ENCODE measurements at places on chromosomes 4 and X.

DNA sequence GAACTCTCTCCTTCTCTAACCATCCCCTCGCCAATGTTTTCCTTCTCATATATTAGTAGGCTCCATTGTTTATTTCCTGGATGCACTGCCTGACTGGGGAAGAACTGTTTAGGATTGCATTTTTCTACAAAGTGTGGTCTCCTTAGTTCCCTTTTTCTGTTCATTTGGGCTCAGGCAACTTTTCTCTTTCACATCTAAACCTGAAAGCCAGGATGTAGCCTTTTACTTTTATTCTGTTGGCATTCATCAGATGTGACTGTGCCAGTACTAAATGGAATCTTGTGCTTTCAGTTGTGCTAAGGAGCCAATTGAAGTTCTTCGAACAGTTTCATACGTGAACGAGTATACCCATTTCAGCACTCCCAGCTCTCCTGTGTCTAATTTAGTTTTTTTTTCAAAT is 59.8 kb downstream of the DDIT4L start:
- no peaks in the 10 kb centered on the region for H3K36me3 ChIP-seq
- no peaks in the 10 kb centered on the region for H3K4me1 ChIP-seq
- H3K27ac ChIP-seq: no peak overlapping the region

GRCh38 chr4:1572964-1573720 is 111.0 kb downstream of the FAM53A start:
- no peak overlapping the region for H3K4me3 ChIP-seq
- no peaks in the 10 kb centered on the region for H3K27me3 ChIP-seq
- H3K27ac ChIP-seq: no peak overlapping the region
- no peak for DNase-seq

DNA sequence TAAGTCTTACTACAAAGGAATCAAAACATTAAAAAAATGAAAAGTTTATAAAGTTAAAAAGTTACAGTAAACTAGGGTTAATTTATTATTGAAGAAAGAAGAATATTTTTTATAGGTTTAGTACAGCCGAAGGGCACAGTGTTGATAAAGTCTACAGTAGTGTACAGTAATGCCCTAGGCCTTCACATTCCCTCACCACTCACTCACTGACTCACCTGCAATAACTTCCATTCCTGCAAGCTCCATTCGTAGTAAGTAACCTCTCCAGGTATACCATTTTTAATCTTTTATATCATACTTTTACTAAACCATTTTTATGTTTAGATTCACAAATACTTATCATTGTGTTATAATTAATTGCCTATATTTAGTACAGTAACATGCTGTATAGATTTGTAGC is 307.5 kb upstream of the FAM241A start:
- no peaks in the 10 kb centered on the region for H3K4me1 ChIP-seq
- no peak overlapping the region for H3K4me3 ChIP-seq
- no peak overlapping the region for H3K27ac ChIP-seq
- H3K27me3 ChIP-seq: no peaks in the 10 kb centered on the region
- no peak for DNase-seq
- H3K36me3 ChIP-seq: no peaks in the 10 kb centered on the region

DNA sequence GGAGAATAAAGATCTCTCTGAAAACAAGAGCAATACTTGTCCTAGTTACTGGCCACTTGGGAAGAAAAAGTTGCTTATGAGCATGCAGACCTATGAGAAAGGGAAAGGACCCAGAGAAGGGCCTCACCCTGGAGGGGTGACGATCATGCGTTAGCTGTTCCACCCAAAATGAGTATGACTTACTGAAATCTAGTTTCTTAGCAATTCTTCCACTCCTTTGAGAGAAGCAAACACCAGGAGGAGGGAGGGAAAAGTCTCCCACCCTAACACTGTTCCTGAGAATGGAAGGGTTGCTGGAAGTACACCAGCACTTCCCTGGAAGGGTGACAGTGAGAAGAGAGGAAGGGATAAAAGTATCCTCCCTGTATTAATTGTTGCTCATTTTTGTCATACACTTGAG is 107.9 kb downstream of the ADGRL3 start:
- no peak overlapping the region for H3K4me3 ChIP-seq
- H3K4me1 ChIP-seq: no peaks in the 10 kb centered on the region
- no peak overlapping the region for H3K27ac ChIP-seq
- H3K27me3 ChIP-seq: no peaks in the 10 kb centered on the region
- H3K36me3 ChIP-seq: no peaks in the 10 kb centered on the region

DNA sequence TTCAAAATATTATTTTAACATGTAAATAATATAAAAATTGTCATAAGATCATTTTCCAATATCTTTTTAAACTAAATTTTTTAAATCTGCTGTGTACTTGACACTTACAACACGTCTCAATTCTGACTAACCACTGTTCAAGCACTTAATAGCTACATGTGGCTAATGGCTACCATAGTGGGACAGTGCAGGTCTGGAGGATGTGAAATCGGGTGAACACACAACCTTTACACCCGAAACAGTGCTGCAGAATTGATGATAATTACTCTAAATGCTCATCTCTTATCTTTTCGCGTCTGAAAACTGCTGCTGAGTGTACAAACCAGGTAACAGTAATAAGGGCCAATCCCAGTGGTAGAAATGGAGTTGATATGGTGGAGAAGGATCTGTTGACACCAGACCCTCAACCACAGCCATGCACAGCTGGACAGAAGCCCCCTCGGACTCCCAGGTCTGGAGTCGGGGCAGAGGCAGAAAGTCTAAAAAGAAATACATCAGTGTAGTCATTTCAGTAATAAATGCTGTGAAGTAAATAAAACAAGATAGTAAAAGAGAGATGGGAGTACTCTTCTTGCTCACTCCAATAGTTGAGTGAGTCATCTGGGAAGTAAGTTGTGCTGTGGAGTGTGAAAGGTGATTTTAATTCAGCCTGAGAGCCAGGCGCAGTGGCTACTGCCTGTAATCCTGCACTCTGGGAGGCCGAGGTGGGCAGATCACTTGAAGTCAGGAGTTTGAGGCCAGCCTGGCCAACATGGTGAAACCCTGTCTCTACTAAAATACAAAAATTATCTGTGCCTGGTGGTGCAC is 150.0 kb downstream of the CBR4 start:
- peaks cover 27% of the 10 kb centered on the region for H3K4me1 ChIP-seq
- DNase-seq: peak; percentile 23
- peak overlapping the region; percentile 73 for H3K27ac ChIP-seq
- H3K36me3 ChIP-seq: peaks cover 3% of the 10 kb centered on the region
- peaks cover 21% of the 10 kb centered on the region for H3K27me3 ChIP-seq
- H3K4me3 ChIP-seq: no peak overlapping the region

DNA sequence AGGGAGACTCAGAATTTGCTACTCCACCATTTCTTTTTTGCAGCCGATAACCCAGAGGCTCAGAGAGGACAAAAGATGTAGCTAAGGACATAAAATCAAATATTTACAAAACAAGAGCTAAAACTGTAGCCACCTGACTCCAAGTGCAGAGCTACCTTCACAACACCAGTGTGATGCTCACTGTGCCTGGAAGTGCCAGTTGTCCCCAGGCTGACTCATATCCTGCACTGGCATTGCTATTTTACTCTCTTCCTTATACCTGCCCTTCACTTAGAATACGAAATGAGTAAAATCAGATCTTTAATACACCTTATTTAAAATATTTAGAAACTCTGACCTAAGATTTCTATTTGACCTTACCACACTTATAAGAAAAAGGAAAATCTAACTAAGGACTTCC is 39.5 kb downstream of the SLC7A11 start:
- H3K36me3 ChIP-seq: no peaks in the 10 kb centered on the region
- no peaks in the 10 kb centered on the region for H3K4me1 ChIP-seq
- no peak overlapping the region for H3K27ac ChIP-seq
- H3K4me3 ChIP-seq: no peak overlapping the region
- no peak for DNase-seq
- no peaks in the 10 kb centered on the region for H3K27me3 ChIP-seq

DNA sequence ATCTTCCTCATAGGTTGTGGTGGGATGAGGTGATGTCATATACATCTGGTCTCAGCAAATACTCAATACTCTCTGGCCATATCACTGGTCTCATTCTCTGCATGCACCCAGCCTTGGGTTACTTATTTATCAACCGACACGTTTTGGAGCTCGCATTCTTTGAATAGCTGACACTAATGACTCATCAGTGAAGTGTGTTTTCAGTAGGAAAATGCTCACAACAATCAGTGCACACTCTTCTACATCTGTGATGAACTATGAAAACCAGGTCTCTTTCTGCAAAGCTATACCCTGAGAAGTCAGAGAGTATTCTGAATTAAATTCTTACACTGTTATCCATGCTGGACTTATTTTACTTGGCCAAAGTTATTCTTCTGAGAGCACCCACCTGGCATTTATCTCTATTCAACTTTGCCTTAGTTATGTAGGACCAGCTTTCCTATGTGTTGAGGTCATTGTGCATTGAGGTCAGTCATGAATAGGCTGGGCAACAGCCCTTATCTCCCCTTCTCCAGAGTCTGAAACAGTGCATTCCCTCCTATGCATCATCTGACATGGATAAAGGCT is 58.7 kb upstream of the DHX15 start:
- DNase-seq: no peak
- H3K27ac ChIP-seq: no peak overlapping the region
- H3K27me3 ChIP-seq: peaks cover 8% of the 10 kb centered on the region
- H3K36me3 ChIP-seq: no peaks in the 10 kb centered on the region
- no peak overlapping the region for H3K4me3 ChIP-seq
- no peaks in the 10 kb centered on the region for H3K4me1 ChIP-seq

DNA sequence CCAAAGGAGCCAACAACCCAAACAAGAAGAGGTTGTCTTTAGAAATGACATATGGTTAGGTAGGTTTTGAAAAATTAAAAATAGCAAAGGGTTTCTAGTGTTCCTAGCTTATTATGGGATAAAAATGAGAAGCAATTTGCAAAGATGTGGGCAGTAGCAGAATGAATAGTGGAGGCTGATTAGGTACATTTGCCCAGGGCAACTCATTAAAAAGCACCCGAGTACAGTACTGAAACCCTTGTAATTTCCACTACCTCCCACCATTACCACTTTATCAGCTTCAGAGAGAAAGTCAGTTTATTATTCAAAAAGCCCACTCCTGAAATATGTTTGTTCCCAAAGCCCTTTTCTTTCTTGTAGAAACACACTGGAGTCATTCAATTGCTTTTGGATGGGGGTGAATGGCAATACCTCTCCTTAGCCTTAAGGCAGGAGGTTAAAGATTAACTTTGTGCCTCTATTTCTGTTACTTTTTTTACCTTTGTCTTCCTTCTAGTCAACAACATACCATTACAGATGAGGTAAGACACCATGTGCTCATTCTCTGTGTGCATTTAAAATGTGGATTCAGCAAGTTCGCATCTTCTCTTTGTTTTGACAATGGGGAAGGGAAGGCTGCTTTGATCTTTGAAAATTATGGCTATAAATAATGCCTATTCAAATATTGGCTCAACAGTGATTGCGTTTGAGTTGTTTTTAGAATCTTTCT is 353.8 kb upstream of the CASK start:
- no peaks in the 10 kb centered on the region for H3K27me3 ChIP-seq
- H3K36me3 ChIP-seq: no peaks in the 10 kb centered on the region
- no peak for DNase-seq
- peaks cover 7% of the 10 kb centered on the region for H3K4me1 ChIP-seq

DNA sequence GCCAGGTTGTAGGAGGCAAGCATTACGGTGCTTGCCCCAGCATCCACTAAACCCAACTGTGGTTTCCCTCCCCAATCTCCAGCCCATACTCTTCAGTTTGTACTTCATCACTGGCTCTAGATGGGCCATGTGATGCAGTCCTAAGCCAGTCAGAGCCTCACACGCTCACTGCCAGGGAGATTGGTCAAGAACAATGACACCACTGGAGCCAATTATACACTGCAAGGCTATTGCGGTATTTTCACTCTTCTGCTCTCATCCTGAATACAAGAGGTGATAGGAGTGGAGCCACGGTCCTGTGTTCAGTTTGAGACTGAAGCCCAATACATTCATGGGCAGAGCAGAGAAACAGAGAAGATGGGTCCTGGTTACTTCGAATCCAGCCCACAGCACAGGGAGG is 58.4 kb downstream of the SEPSECS start:
- no peak overlapping the region for H3K4me3 ChIP-seq
- no peaks in the 10 kb centered on the region for H3K36me3 ChIP-seq
- H3K27ac ChIP-seq: no peak overlapping the region
- DNase-seq: no peak
- H3K4me1 ChIP-seq: no peaks in the 10 kb centered on the region
- H3K27me3 ChIP-seq: no peaks in the 10 kb centered on the region

DNA sequence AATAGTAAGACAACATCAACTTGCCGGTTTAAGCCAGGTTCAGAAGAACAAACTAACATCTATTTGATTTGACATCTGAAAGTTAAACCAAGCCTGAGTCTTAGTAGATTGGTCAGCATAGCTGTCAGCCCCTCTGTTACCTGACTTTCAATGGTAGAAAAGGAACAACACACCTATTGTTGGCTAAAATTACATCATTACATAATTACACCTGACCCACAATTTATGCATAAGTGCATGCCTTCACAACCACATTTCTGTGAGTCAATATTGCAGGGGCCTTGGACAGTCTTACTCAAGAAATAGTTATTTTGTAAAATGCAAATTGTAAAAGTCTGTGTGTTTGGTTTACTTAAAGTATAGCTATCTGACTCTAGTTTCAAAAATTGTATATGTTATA is 36.2 kb downstream of the EGFL6 start:
- H3K36me3 ChIP-seq: no peaks in the 10 kb centered on the region
- H3K27me3 ChIP-seq: peaks cover 1% of the 10 kb centered on the region

DNA sequence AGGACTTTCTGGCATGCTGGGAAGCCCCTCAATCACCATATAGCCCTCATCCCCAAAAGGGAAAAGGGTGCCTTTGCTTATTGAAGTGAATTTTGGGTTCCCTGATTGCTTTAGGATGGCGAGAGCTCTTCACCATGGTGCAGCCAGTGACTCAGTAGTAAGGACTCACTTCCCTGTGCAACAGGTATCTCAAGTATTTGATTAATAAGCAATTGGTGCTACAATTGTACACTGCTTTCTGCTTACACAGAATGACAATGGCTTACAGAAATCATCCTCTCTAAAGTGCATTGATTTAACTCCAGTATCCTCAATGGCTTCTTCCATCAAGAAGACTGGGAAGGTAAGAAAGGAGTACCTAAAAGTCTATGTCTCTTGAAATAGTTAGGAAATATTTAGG is 143.7 kb upstream of the SMIM10 start:
- H3K4me3 ChIP-seq: no peak overlapping the region
- H3K27ac ChIP-seq: no peak overlapping the region
- no peaks in the 10 kb centered on the region for H3K27me3 ChIP-seq
- DNase-seq: no peak

DNA sequence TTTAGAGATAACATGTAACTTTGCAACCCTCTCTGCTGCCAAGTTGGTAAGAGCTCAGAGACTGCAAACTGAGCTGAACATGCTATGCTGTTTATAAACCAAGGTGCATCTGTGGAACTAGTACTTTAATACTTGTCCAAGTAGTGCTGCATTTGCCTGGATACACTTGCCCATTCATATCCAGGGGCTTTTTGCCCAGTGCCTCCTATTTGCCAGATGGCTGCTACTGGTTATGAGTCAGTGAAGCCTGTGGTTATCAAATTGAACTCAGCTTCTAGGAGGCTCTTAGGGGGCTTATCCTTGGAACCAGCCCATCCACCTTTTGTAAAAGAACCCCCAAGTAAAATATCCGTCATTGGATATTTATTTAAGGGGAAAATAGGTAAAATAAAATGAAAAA is 79.6 kb downstream of the AFF2 start:
- no peaks in the 10 kb centered on the region for H3K4me1 ChIP-seq
- H3K4me3 ChIP-seq: no peak overlapping the region
- DNase-seq: no peak

GRCh38 chrX:19810802-19811201 is 76.6 kb downstream of the SH3KBP1 start:
- no peak overlapping the region for H3K27ac ChIP-seq
- H3K36me3 ChIP-seq: peaks cover 3% of the 10 kb centered on the region
- H3K27me3 ChIP-seq: no peaks in the 10 kb centered on the region
- H3K4me1 ChIP-seq: peaks cover 54% of the 10 kb centered on the region
- H3K4me3 ChIP-seq: no peak overlapping the region

- H3K27me3 ChIP-seq: no peaks in the 10 kb centered on the region
- H3K27ac ChIP-seq: no peak overlapping the region
- H3K4me1 ChIP-seq: no peaks in the 10 kb centered on the region
- no peak for DNase-seq
Measured at GRCh38 chr4:156495091-156495490, 476.5 kb downstream of the PDGFC start.

Data from activated CD4-positive, alpha-beta memory T cell treated with anti-CD3 and anti-CD28 coated beads for 36 hours (primary cell).